Cerebellar cortex (tissue), 1 donor: ENCODE measurements at places on chromosomes 5 and 9.

DNA sequence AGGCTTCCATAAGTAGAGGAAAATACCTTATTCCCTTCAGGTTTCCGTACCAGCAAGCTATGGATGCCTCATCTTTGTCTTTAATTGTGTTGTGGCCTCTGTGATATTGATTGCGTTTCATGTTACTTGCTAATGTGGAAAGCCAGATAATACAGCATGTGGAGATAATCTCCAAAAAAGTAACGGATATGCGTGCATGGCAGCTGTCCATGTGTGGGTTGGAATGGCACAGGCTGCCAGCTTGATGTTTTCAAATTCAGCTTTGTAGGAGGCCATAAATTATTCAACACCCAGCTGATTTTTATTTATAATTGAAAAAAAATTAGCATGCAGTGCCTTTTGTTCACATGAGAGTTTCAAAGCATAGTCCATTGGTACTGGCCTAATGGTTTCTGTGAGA lies 144.9 kb downstream of the GIN1 start:
- DNase-seq = no peak

GRCh38 chr9:136394312-136395019 lies 5.5 kb downstream of the SNAPC4 start:
- no peak for DNase-seq

DNA sequence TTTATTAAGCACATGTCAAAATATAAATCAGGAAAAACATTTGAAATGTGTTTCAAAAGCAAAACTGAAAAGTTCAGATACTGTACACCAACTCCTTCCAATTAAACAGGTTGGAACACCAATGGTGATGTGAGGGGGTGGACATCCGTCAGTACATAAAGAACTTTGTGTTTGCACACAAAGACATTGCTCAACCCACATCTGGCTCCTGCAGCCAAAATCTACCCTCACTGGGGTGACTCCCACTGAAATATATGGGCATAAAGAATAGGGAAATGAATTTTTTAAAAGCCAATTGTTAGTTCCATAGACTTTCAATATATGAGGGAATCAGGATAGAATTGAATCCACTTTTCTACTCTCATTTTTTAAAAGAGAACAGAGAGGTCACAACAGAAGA lies 63.9 kb downstream of the MEGF9 start:
- DNase-seq = no peak

DNA sequence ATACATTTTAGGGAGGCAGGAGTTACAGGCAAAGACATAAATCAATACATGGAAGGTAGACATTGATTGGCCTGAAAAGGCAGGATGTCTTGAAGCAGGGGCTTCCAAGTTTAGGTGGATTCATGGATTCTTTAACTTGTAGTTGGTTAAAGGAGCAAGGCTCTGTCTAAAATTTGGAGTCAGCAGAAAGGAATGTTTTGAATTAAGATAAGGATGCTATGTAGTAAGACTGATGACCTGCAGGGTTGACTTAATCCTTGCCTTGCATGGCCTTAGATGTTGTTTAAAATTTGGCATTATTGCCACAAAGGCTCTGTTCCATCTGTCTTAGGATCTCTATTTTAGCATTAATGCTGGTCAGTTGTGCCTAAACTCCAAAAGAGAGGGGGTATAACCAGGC lies 171.3 kb downstream of the C5orf15 start:
- DNase-seq = no peak

DNA sequence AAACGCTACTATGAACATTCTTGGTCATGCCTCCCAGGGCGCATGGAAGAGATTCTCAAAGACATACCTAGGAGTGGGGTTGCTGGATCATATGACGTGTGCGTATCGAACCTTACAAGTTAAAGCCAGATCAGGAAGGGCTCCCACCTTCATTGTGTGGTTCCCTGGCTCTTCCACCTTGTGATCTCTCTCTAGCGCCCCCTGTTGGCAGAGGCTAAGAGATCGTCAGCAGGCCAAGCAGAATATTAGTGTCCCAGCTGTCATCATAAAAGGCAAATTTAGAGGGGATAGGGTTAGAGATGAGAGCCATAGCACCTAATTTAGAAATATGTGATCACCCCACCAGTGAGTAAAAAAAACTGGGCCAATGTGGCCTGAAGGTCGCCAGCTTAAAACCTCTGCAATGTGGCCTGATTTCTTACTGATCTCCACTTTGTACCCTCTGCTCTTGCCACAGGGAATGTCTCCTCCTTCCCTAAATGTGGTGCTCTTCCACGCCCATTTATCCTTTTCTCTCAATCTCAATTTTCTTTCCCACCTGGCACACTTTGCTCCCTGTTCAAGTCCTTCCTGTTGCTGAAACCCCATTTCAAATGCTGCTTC lies 91.7 kb upstream of the SHB start:
- DNase-seq = peak; percentile 41

- DNase-seq = no peak
These were observed 76.5 kb downstream of the COL5A1 start for GRCh38 chr9:134717924-134718645.

- DNase-seq = no peak
These were observed 10.6 kb downstream of the TENT4A start for GRCh38 chr5:6723816-6724300.

DNA sequence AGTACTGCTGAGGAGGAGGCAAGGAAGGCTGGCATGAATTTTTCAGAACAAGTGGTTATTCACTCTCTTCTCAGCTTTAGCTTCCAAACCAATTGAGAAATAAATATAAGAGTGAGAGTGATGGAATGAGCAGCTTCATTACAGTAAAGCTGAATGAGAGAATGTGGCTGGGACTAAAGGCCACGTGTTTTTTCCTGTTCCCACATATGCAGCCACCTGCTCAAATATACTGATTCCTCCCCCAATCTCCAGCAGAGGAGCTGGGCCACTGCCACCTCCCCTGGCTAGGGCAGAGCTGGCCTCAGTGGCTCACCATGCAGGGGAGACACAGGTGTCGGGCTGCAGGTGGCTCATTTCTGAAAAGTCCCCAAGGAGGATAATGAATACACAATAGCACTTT lies 1505.3 kb upstream of the WWC1 start:
- no peak for DNase-seq

DNA sequence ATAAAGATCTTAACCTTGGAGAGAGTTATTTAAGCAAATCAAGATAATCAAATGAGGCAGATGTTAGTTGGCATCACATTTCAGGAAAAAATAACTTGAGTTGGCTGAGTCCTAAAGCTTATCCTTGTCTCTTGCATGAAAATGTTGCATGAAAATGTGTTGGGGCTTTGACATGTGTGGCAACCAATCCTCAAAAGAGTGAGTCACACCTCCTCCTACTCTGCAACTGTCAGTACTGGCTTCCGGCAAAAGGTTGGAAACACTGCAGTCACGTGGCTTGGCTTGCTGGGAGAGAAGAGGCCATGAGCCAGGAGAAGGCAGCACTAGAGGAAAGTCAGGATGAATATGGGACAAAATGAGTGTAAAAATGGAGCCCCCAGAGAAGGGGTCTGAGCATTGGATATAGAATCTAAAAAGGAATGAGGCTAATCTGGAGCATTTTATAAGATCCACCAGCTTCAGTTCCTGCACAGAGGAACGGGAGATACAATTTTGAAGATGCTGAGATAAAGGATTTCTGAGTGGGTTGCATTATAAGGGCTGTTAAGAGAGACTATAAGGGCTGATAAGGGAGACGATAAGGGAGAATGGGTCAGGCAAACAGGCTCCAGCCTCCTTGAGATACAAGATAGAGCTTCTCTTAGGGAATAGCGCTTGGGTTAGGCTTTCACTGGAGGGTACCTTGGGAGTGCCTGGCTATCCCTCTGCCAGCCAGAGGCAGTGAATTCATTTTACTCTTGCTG lies 43.1 kb downstream of the SPATA31D1 start:
- DNase-seq = peak; percentile 82

- no peak for DNase-seq
These were observed 1.5 kb upstream of the NSMF start for GRCh38 chr9:137460363-137461315.

- DNase-seq = no peak
These were observed 45.6 kb upstream of the SLC30A5 start for GRCh38 chr5:69048230-69048629.

- no peak for DNase-seq
These were observed 8.8 kb downstream of the PRR16 start for GRCh38 chr5:120472911-120473310.

DNA sequence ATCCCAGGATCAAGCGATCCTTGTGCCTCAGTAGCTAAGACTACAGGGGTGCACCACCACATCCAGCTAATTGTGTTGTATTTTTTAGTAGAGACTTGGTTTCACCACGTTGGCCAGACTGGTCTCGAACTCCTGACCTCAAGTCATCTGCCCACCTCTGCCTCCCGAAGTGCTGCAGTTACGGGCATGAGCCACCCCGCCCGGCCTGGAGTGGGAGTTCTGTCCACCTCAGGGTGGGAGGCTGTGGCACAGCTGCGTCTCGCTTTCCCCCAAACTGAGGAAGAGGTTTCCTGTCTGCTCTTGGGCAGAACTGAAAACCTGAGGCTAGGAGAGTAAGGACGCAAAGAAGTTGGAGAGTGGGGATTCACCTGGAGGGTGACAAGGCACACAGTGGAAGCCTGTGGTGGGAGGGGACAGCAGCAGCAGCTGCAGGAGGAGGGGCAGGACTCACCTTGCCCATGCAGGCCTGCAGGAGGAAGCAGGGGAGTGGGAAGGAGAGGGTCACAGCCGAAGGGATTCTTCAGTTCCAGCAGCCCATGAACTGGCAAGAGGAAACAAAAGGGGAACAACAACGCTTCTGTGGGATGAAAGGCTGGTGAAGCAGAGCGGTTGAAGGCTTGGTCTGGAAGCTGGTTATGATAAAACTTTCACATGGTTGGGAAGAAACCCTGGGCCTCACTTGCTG lies 181.4 kb downstream of the GAS1 start:
- no peak for DNase-seq

- DNase-seq = no peak
These were observed 118.0 kb upstream of the BRINP1 start for GRCh38 chr9:119487118-119487827.

DNA sequence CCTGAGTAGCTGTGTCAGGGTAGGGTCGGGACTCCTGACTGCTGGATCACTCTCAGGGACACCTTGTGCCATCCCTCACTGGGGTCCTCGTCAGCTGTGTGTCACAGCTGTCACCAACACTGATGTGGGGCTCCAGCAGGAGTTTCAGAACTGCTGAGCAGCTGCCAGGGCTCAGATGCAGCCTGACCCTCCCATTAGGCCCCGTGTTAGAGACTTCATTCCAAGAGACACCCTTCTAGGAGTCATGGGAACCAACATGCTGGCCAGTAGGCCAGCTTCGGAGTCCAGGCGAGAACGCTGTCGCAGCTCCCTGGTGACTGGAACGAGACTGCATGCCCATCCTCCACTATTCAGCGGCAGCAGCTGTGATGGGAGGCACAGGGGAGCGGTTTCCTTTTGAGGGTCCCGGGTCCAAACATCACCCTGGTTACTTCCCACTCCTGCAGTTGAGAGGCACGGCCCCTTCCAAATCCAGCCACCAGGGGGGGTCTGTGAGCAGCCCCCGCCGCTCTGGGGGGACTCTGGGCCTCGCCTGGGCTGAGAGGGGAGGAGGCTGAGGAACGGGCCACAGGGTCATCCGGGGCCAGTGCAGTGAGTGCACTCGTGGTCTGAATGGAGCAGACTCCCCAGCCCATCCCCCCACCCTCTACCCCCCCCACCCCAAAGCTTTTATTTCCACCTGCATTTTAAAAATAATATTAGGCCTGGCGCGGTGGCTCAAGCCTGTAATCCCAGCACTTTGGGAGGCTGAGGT lies 12.6 kb upstream of the TCF7 start:
- peak; percentile 53 for DNase-seq
